ENCODE measurements at places on chromosomes 1 and 21.

- DNase-seq, result peak; percentile 65
Observed at GRCh38 chr1:111475701-111476100, 1.9 kb downstream of the C1orf162 start.

GRCh38 chr1:245378745-245379144, 224.0 kb downstream of the KIF26B start:
- no peak for DNase-seq

DNA sequence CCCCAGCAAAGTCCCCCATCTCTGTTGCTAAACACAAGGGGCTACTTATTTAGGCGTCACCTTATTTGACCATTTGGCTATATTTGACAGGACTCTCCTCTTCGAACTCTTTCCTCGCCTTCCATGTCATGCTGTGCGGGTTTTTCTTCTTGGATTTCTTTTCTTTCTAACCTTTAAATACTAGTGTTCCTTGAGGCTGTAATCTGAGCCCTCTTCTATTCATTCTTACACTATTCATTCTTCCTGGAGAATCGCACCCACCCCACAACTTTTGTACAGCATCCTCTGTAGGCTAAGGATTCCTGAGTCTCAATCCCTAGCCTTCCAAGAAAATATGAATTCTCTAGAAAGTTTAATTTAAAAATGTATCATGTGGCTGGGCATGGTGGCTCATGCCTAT, 61.7 kb upstream of the C1orf115 start:
- DNase-seq, result no peak

- no peak for DNase-seq
Observed at GRCh38 chr1:31657972-31658510, 13.4 kb upstream of the PEF1 start.

- DNase-seq, result no peak
Observed at GRCh38 chr1:156502894-156503697, 2.5 kb upstream of the MEF2D start.

DNA sequence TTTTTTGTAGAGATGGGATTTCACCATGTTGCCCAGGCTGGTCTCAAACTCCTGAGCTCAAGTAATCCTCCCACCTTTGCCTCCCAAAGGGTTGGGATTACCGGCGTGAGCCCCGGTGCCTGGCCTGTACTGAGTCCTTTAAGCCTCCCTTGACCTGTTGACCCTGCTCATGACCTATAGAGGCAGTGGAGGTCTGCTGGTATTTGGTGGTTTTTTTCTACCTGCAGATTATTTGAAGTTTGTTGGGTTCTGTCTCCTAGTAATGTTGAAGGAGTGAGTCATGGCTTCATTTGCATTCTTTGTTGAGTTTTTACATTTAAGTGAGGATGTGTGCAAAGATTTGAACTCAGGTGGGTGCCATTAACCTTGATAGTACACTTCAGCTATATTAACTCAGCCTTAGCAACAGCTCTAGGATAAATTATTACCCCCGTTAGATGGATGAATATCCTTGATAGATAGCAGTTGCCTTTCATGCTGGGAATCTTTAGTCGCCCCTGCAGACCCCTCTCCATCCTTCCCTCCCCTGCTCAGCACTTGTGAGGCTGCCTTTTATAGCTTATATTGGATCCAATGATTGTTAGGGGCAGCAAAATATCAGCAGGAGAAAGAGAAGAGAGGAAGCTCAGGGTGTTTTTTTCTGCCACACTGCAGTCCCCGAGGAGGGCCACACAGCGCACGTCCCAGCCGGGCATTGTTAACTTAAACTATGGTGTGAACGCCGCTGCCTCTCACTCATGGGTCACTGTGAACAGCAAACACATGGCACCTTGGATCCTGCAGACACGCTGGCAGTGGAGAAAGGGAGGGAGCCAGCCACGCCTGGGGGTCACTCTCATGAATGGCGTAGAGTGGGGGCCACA, 14.9 kb upstream of the NPPB start:
- DNase-seq, result no peak

DNA sequence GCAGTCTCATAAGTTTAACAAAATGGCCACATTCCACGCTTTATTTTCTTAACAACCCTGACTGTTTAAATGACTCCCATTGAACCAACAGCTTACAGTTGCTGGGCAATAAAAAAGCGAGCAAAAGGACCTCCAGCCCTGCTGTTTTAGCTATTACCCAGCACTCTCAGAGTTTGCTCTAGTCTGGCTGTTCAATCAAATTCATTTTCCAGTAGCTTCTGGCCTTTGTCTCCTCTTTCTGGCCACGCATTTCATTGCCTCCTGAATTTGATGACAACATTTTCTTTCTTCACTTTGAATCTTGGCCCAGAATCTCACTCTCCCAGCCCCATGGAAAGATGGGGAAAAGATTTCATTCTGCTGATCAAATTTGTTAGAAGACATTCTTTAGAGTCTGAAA, 44.1 kb upstream of the DOCK7 start:
- no peak for DNase-seq

DNA sequence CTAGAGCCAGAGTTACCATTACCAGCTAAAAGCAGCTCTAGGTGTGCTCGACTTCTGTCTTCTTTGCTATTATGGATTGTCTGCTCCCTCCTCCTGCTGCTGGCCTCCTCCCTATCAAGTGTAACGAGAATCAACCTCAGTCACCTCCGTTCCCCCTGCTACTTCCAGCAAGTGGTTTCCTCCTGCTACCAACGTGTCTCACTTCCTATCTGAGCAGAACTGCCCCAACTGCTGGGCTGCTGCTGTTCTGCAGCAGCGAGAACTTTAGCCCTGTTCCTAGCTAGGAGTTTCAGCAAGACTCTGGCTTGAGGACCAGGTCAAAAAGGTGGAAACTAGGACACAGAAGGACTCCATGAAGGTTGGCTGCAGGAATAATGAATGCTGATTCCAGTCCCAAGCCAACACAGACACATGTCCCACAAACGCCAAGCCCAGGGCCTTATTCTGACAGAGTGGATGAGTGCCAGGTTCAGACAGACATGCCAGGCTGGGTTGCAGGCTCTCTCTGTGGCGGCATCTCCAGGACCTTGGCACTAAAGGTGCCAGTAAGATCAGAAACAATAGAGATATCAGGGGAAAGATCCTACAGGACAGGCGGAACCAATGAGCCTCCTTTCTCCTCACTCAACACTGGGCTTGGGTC, 46.9 kb downstream of the CD34 start:
- peak; percentile 53 for DNase-seq

DNA sequence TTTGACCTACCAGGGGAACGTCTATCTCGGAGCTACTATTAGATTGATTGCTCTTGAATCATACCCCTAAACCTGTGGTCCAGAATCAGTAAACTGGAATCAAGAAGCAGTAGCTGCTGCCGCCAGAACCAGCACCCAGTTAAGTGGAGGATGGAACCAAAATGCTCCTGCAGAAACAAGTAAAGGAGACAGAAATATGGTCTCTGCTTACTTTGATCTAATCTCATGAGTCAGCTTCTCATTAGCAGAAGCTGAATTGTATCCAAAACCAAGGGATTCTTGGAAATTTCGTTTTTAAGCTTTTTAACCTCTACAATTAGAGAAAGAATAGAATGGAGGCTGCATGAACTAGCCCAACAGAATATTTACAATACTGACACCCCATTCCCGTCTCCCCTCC, 42.6 kb upstream of the PIGV start:
- no peak for DNase-seq

DNA sequence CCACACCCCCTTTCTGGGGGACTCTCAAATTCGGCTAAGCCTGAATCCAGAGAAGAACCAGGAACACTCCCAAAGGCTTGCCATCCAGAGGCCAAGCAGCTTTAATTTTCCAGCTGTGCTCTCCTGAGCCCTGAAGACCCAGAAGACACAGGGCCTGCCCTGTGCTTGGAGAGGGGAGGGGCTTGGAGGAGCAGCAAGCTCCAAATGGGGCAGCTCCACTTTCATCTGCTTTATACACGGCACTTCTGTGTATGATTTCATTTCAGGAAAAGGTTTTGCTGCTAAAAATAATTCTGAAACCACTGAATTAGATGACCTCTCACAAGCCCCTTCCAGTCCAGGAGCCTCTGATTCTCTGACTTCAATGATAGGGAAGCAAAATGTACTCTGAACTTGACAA, 39.2 kb upstream of the CTTNBP2NL start:
- DNase-seq, result no peak

GRCh38 chr1:116170721-116171589, 59.8 kb downstream of the MAB21L3 start:
- DNase-seq, result no peak

GRCh38 chr1:230861489-230861888, 6.8 kb downstream of the C1orf198 start:
- no peak for DNase-seq

DNA sequence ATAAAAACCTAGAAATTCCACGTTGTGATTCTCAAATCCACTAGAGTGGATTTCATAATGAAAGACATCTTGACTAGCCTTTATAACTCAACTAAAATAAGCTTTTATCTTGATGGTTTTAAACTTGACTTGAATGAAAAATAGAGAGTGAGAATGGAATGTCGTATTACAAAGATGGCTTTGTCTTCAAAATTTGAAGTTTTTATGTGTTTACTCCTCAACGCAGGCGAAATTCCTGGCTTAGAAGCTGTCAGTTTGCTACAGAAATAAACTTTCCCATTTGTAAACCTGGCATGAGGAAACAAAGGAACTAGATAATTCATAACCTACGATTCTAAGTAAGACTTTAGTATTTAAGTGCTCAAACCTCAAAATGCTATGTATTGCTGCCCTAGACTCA, 90.0 kb upstream of the KRTAP19-8 start:
- DNase-seq, result no peak

GRCh38 chr1:166489356-166489669, 322.5 kb upstream of the FAM78B start:
- no peak for DNase-seq

DNA sequence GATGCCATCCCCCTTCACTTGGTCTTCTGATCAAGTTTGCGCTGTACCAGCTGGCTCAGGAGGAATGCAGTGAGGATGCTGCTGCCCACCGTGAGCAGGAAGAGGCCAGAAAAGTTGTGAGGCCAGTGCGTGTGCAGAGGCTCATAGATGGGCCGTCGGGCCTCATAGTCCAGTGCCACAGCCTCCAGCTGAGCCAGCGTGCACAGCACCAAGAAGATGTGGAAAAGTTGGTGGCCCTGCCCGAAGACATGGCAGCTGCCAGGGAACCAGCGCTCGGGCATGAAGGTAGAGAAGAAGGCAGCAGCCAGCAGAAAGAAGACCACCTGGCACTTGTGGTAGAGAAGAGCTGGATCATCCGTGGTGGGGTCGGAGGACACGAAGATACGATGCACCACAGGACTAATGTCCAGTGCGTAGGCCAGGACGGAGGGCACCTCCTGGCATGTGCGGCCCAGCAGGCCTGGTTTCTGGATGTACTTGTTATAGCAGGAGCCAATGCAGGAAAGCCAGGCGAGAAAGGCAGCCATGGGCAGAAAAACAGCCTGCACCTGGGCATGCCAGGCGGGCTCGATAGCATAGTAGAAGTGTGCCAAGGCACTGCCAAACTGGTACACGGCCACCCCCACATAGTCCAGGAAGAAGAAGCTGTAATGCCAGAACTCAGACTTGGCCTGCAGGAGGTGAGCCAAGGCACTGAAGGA, 3.7 kb upstream of the AUNIP start:
- no peak for DNase-seq

GRCh38 chr21:41726970-41727783, 39.7 kb downstream of the RIPK4 start:
- no peak for DNase-seq

- no peak for DNase-seq
Observed at GRCh38 chr1:90725657-90726424, 8.7 kb upstream of the BARHL2 start.

All from stimulated activated CD4-positive, alpha-beta T cell treated with anti-CD3 and anti-CD28 coated beads, Interleukin-1b, Interleukin-23, amount 100 ng/mL, for 48 hours (primary cell).